ENCODE measurements at places on chromosomes 7 and 10. TPM values are rescaled to one million over a fixed set of nuclear protein-coding genes. Genes with fewer than 3 reads are reported as not detected.

DNA sequence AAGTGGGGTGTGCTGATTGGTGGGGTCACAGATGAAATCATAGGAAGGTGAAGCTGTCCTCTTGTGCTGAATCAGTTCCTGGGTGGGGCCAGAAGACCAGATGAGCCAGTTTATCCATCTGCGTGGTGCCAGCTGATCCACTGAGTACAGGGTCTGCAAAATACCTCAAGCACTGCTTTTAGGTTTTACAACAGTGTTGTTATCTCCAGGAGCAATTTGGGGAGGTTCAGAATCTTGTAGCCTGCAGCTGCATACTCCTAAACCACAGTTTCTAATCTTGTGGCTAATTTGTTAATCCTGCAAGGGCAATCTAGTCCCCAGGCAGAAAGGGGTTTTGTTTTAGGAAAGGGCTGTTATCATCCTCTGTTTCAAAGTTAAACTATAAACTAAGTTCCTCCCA is 17.0 kb upstream of the IFRD1 start:
- H3K27ac ChIP-seq = no peak overlapping the region
- H3K27me3 ChIP-seq = no peaks in the 10 kb centered on the region
- peaks cover 12% of the 10 kb centered on the region for H3K4me1 ChIP-seq

The CPA4 gene
- not detected for total RNA-seq

The MPP7 gene
- total RNA-seq = 29.7 TPM

GRCh38 chr10:5211696-5212536 is 15.3 kb downstream of the AKR1C4 start:
- no peak overlapping the region for H3K27ac ChIP-seq
- DNase-seq = no peak
- H3K4me1 ChIP-seq = no peaks in the 10 kb centered on the region
- H3K27me3 ChIP-seq = no peaks in the 10 kb centered on the region

DNA sequence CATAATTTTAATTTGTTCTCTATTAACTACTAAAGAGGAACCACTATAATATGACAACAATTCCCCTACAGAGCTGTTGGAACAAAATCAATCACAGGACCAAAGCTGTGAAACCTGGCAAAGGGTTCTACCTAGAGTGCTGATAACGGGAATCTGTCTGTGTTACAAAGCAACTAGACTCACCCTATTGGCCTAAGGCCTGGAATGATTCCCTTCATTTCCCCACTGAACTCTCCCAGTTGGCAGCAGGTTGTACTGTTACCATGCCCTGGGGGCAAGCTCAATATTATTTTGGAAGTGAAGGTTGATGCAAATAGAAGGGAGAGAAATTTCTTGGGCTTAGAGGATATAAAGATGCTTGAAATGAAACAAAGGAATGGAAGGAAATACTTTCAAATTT is 81.8 kb downstream of the SEMA3A start:
- no peak for DNase-seq
- H3K4me1 ChIP-seq = peaks cover 22% of the 10 kb centered on the region
- peak overlapping the region; percentile 48 for H3K27ac ChIP-seq
- H3K4me3 ChIP-seq = no peak overlapping the region
- H3K36me3 ChIP-seq = no peaks in the 10 kb centered on the region
- no peaks in the 10 kb centered on the region for H3K27me3 ChIP-seq

The MSMB gene
- total RNA-seq = not detected

DNA sequence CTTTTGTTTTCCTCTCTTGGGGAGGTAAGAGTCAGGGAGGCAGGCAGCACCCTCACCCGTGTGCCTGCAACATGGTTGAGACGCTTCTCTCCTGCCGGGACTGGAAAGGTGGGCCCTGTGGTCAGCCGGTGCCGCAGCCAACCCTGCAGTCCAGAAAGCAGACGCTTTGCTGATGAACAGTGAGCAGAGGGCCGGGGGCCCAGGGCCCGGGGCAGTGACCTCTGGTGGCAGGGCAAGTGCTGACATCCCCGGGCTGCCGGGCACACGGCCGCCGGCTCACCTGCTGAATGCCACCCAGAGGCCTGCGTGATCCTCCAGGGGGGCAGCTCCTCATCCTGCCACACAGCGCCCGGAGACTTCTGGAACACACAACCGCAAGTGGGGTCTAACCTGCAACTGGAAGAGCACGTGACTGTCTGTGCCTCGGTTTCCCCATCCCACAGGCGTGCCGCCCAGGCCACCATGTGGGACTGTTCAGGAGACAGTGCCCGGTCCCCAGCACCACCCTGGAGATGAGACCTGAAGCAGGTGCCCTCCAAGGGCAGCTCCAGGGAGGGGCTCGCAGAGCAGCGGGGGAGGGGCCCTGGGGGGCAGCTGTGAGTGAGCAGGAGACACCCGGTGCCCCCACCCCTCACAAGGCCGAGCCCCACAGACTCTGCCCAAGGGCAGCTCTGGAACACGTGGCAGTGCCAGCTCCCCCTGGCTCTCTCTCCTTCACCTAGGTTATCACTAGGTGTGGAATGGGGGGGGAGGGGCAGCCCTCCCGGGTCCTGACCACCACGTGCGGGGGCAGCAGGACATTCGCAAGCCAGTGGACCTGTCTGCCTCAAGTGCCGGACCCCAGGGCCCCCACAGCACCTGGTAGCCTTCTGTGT is 2.2 kb upstream of the ADGRA1 start:
- H3K4me1 ChIP-seq = no peaks in the 10 kb centered on the region
- peaks cover 78% of the 10 kb centered on the region for H3K27me3 ChIP-seq
- H3K4me3 ChIP-seq = no peak overlapping the region

The MUC3A gene
- not detected for total RNA-seq

The MRLN gene
- total RNA-seq = not detected

Measured in sigmoid colon (tissue), 7 donors.